Right lung (tissue), 10 donors: ENCODE measurements at places on chromosomes 1 and 21.

DNA sequence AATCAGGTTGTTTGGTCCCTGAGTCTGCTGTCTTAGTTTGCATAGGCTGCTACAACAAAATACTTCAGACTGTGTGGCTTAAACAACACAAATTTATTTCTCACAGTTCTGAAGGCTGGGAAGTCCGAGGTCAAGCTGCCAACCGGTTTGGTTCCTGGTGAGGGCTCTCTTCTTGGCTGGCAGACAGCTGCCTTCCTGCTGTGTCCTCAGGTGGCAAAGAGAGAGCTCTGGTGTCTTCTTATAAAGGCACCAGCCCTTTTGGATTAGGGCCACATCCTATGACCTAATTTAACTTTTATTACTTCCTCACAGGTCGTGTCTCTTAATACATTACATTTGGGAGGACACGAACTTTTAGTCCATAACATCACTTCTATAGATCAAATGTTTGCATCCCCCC, 89.6 kb upstream of the CD34 start:
- no peak for DNase-seq

GRCh38 chr1:156102633-156103511, 11.6 kb upstream of the LMNA start:
- no peak for DNase-seq

DNA sequence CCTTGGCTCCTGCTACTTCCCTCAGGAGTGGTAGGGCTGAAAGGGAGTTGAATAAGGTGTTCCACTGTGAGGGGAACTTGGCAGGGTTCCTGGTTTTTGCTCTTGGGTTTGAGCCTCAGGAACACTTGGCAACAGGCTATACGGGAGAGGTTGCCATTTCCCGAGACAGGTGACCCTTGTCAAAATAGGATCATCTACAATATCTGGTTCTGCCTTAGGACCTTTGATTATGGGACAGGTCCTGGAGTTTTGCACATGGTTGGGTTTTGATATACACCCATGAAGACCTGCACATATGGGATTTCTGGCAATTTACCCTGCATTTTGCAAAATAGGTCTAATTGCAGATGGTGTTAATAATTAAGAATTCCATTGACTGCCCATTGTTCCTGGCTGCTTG, 31.1 kb downstream of the YY1AP1 start:
- no peak for DNase-seq

GRCh38 chr1:43304314-43304681, 3.5 kb downstream of the TIE1 start:
- no peak for DNase-seq

- DNase-seq: no peak
Measured at GRCh38 chr21:26599261-26599660, 26.2 kb upstream of the CYYR1 start.

- DNase-seq: peak; percentile 31
Measured at GRCh38 chr1:11838349-11839272, 9.0 kb downstream of the NPPA start.

GRCh38 chr1:16960560-16961296, 19.7 kb downstream of the MFAP2 start:
- no peak for DNase-seq
